ENCODE measurements at places on chromosomes 4 and X. TPM values are rescaled to one million over a fixed set of nuclear protein-coding genes. Genes with fewer than 3 reads are reported as not detected.

GRCh38 chr4:161799710-161800109 lies 364.1 kb downstream of the FSTL5 start:
- DNase-seq = no peak

- no peak for DNase-seq
Observed at GRCh38 chr4:169931964-169932363, 94.2 kb downstream of the MFAP3L start.

- no peak for DNase-seq
Observed at GRCh38 chrX:413322-414201, 26.9 kb upstream of the PPP2R3B start.

- DNase-seq = no peak
Observed at GRCh38 chr4:84697615-84698201, 114.8 kb downstream of the CDS1 start.

Gene SERTM2
- total RNA-seq = not detected

GRCh38 chr4:2649604-2650114 lies 106.5 kb downstream of the TNIP2 start:
- no peak for DNase-seq

Measured in T-cell (primary cell).